ENCODE measurements at places on chromosomes 11 and 22.

- no peak for DNase-seq
These were observed 25.5 kb upstream of the PDGFB start for GRCh38 chr22:39270280-39270679.

- DNase-seq: no peak
These were observed 66.2 kb upstream of the POU2AF2 start for GRCh38 chr11:111179184-111179910.

DNA sequence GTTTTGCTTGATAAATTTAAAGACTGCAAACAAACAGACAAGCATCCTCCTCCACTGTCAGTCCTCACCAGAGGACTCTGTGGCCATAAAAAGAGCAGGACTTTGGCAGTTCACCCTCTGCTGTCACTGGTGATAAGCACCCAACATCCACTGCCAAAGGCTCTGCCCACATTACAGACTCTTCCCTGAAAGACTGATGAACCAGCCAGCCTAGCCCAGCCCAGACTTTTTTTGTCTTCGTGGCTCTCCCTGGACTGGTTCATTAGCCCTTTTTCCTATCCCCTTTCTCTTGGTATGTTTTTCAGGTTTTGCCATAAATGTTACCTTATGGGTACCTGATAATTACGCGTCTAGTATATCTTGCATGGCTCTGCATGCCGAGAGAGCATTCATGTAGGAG is 15.1 kb downstream of the ST14 start:
- no peak for DNase-seq

DNA sequence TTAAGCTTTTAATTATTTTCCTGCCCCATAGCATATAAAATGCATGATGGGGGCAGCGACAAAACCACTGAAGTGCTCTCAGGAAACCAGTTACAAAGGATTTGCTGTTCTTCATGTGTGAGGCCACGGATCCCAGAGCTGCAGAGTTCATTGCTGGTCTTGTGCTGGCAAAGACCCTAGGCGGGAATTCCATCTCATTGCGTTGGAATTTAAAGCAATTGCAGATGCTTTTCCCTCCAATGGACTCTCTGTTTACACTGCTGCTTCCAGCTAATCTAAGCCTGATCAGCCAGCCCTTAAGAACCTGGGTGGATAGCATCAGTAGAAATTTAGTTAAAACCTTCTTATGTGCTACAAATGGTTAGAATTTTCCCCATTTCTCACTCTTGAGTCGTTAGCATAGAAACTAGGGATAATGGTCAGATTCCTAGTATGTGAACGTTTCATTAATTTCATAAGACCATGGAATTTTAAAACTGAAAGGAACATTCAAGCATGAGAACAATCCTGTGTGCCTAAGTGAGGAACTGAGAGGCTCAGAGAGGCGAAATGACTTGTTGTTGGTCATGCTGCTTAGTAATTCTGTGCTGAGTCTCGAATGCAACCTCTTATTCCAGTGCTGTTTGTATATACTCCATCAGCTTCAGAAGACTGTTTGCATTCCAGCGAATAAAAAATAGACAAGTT is 36.1 kb upstream of the ADSL start:
- no peak for DNase-seq

- DNase-seq: no peak
These were observed 56.1 kb downstream of the APOL3 start for GRCh38 chr22:36104435-36104834.

DNA sequence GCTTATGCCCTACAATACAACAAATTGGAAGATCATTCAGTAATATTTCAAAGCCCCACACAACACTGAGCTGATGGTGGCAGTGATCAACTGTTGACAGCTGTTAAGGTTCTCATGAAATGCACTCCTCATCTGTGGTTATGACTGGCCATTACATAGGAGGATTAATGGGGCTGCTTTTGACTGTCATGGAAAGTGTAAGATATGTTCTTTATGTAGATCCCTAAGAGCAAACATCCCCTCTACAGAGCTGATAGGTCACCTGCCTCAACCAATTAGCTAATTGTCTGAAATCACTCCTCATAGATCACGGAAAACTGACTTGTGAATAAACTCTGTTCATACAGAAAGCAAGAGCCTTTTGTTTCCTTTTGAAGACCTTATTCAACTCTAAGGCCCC is 78.1 kb downstream of the GAB2 start:
- no peak for DNase-seq

DNA sequence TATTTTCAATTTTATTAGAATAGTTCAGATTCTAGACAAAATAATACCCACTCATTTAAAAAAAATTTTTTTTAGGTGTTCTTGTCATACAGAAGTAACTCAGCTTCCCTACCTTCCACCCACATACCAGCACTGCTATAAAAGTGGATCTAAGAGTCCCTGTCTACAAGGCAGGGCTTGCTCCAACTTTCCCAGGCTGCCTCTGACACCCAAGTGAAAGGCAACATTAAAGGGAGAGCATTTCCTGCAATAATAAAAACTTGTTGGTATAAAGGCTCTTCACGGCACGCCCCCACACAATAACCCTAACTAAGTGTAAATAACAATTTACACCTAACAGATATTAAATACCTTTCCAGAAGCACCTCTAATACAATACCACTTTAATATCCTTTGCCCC is 127.2 kb downstream of the APOL5 start:
- DNase-seq: no peak

DNA sequence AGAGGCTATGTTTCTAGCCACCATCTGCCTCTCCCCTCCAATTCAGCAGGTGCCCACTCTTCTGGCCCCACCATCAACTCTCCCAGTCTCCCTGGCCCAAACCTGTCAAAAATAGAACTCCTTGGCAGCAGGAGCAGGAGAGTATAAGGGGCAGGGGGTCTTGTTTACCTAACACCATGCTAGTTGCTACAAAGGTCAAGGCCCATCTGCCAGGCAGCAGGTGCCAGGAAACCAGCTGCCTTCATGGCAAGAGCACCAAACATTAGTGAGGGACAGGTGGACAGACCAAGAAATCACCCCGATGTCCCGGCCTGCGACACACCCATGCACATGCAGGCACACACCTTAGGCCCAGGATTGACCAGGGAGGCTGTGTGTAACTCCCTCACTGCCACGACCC is 387.9 kb downstream of the BUD13 start:
- no peak for DNase-seq

- no peak for DNase-seq
These were observed 35.7 kb downstream of the TRIM29 start for GRCh38 chr11:120102050-120102863.

- DNase-seq: no peak
These were observed 100.0 kb downstream of the RPS6KA4 start for GRCh38 chr11:64458997-64459396.

DNA sequence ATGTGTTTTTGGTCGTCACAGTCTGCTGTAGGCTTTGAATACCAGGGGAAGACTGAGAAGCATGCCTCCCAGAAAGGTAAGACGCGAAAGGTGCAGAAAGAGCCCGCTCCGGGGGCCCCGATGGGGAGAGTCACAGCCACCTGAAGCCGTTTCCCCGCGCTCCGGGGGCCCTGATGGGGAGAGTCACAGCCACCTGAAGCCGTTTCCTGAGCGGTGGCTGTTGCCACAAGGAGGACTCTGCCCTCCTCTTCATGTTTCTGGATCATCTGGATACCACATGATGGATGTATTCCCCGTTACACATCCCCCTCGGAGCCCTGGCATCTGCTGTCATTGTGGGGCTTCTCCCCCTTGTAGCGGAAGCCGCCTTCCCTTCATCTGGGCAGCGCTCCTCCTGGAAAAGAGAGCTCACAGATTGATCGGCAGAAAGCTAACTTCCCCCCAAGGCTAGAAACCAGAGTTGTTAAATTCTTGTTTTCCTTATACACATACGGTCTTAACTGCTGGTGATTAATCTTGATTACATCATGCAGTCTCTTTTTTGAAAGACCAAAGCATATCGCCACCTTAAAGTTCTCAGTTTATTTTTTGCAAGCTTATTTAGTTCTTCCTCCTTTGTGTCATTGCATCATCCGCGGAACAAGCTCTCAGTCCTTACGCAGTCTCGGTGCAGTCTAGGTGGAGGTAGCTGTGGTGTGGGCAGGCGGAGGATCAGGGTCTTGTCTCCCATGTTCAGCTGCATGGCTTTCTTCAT is 17.5 kb downstream of the CTTN start:
- no peak for DNase-seq

GRCh38 chr22:40033586-40034380 is 39.0 kb downstream of the FAM83F start:
- DNase-seq: no peak

GRCh38 chr11:1435820-1436467 is 46.2 kb downstream of the BRSK2 start:
- DNase-seq: no peak

- DNase-seq: no peak
These were observed 640 bp downstream of the PPP1CA start for GRCh38 chr11:67400942-67401494.

- DNase-seq: no peak
These were observed 105.7 kb upstream of the TMEM45B start for GRCh38 chr11:129709801-129710398.

- no peak for DNase-seq
These were observed 20.3 kb upstream of the DGKZ start for GRCh38 chr11:46326813-46327416.

DNA sequence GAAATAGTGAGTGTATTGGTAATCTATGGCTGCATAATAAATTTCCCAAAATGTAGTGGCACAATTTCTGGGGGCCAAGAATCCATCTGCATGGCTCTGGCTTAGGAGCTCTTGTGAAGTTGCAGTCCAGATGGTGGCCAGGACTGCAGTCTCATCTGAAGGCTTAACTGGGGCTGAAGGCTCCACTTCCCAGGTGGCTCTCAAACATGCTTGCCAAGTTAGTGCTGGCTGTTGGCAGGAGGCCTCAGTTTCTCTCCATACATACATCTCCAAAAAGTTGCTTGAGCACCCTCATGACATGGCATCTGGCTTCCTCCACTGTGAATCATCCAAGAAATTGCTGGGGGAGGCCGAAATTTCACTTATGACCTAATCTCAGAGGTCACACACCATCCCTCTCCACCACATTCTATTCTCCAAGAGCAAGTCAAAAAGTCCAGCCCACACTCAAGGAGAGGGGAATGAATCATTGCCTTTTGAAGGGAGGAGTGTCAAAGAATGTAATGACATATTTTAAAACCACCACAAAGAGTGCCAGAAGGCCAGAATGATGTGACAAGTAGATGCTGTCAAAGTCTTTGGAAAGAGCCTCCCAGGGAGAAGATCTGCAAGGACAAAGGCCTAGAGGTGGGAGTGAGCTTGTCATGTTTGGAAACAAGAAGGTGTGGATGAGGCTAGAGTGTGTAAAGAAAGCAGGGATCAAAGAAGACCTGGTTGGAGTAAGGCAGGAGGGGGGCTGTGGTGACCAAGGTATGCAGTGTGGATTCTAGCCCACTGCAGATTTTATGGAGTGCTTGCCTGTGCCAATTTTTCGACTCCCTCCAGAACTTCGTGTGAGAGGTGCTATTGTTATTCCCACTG is 566.2 kb downstream of the MIAT start:
- no peak for DNase-seq

GRCh38 chr22:45702981-45703380 is 31.3 kb downstream of the ATXN10 start:
- no peak for DNase-seq

- no peak for DNase-seq
These were observed 72.3 kb upstream of the POU2AF2 start for GRCh38 chr11:111173221-111173620.

- no peak for DNase-seq
These were observed 99.4 kb upstream of the SORL1-AS1 start for GRCh38 chr11:121552154-121552553.

GRCh38 chr22:22086501-22087158 is 104.0 kb upstream of the TOP3B start:
- DNase-seq: no peak

DNA sequence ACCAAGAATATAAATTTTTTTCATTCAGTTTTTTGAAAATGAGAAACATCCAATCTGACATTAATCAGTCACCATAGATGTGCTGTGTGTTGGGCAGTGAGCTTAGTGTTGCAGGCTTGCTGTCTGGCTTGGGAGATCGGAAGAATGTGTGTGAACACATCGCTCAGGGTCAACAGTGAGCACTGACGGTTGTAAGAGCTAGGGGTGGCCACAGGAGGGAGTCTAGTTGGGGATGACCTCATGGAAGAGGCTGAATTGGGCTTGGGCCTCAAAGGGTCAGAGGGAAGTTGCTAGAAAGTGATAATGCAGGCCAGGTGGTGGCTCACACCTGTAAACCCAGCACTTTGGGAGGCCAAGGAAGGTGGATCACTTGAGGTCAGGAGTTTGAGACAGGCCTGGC is 375.4 kb downstream of the DDX10 start:
- DNase-seq: no peak

- no peak for DNase-seq
These were observed 19.2 kb downstream of the MRGPRX3 start for GRCh38 chr11:18151581-18151980.

DNA sequence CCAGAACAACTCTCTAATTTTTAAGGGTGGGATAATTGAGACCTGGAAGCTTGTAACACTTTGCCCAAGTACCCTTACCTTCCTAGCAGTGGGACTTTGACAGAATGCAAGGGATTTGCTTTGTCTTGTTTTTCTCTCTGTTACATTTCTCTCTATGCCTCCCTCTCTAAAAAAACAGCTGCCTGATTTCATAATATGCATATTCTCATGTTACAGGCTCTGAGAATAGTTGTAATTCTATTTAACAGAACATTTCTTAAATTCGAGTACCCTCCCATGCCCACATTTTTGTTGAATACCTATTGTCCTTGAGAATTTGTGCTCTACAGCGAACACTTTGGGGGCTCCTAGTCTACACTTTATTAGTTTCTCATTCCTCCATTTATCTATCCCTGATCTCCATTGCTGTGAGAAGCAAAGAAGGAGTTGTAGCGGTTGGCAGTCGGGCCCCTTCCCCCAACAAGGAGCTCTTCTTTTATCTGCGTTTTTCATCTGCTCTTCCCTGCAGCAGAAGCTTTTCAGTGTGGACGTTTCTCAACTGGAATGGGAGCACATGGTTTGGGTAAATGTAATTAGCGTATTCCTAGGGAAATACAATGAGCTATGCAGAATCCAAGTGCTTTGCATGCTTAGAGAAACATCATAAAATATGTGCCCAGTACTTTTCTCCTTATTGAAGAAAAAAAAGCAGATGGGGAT is 117.7 kb upstream of the CCDC90B start:
- DNase-seq: no peak

GRCh38 chr11:130088919-130089673 is 19.4 kb downstream of the APLP2 start:
- DNase-seq: no peak

- DNase-seq: no peak
These were observed 1.3 kb downstream of the PPP1CA start for GRCh38 chr11:67400251-67400941.

- no peak for DNase-seq
These were observed 14.3 kb downstream of the TRIM22 start for GRCh38 chr11:5703741-5704536.

- no peak for DNase-seq
These were observed 9.3 kb upstream of the ANKRD13D start for GRCh38 chr11:67279589-67280340.

Data from GDM1 (cell line).